ENCODE measurements at places on chromosomes 5 and 9.

- peak; percentile 27 for DNase-seq
Observed at GRCh38 chr9:90343991-90344390, 298.6 kb downstream of the DIRAS2 start.

- no peak for DNase-seq
Observed at GRCh38 chr9:127447416-127448111, 3.6 kb downstream of the RPL12 start.

GRCh38 chr5:132751971-132752580 lies 4.8 kb downstream of the CCNI2 start:
- DNase-seq: no peak

DNA sequence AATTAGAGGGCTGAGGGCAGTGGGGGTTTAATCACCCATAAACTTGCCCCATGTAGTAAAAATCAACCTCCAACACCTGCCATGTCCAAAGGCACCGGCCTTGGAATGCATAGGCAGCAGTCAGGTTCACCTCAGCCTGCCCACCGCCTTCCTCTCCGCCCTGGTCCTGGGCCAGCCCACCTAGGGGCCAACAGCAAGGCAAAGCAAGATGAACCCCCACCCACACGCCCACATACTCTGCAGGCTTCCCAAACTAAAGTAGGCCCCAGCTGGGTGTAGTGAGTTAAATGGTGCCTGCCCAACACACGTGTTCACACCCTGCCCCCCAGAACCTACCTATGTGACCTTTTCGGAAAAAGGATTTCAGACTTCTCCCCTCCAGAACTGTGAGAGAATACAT lies 92.9 kb upstream of the RAI14 start:
- DNase-seq: no peak

- DNase-seq: peak; percentile 70
Observed at GRCh38 chr5:154087260-154087659, 48.5 kb downstream of the MFAP3 start.

DNA sequence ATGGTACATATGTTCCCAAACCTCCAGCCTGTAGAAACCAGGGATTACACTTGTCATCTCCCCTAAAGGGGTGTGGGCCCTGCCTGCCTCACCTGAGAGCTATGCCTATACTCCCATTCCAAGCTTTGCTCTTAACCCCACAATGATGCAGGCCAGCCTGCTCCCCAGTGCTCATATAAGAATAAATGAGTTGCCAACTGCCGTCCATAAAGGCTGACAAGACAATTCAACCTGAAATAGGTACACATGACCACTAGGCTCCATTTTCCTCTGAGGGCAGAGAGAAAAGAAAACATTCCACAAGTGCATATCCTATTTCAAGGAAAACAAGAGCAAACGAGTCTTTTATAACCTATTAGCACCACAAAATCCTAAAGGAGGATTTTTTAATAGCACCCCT lies 28.4 kb downstream of the SKP1 start:
- no peak for DNase-seq

DNA sequence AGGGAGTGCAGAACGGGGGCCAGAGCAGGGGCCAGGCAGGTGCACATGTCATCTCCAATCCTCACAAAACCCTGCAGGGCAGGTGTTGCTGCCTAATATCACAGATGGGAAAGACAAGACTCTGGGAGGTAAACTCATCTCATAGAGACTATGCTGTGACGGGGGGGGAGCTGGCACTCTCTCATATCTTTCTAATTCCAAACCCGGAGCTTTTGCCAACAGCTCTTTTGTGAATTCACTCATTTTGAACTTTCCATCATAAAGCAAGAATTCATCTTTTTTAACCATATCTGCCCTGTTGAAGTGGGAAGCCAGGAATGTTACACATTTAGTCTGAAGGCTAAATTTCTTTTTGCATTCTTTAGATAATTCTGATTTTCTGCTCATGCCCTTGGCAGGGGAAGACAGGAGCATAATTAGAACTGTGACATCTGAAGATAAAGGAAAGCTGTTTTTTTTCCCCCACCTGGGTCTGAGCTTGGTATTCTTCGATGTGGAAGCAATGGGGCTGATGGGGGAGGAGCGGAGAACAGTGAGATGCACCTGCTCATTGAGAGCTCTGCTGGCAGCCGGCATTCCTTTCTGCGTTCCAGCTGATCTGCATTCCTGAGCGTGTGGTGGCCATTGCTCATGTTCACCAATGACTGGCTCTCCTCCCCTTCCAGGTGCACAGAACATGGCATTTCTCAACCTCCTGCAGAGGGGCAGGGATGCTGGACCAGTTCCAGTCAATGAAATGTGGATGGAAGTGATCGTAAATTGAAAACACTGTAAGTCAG lies 159.2 kb downstream of the NSG2 start:
- peak; percentile 87 for DNase-seq

DNA sequence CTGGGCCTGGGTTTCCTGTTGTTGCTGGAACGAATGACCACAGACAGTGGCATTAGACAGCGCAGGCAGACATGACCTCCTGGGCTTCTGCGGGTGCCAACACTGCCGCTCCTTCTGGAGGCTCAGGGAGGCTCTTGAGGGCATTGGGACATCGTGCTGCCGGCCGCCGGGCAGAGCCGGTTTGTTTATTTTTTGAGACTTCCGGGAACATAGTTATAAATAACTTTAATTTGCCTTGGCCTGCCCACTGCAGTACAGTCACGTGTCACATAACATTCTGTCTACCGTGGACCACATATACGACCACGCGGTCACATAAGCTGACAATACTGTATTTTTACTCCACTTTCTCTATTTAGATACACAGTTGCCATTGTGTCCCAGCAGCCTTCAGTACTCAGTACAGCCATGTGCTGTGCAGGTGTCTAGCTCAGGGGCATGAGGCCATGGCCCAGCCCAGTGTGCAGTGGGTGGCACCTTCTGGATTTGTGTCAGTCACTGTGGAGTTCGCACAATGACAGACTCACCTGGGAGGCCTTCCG lies 8.2 kb upstream of the TOR4A start:
- DNase-seq: peak; percentile 83

DNA sequence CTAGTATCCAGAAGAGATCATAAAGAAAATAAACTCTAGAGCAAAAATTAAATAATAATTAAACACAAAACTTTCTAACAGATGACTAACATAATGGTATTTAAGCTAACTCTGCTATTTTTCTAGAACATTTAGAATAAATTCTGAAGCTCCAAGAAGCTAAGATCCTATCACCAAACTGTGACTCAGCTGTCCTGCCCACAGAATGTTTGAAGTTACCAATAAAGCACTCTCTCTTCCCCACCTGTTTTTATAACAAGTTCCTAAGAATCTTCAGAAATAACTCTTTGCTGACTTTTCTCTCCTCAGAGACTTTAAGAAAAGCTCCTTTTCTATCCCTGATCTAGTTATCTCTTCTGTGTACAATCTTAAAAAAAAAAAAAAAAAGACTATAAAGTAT lies 6.0 kb upstream of the EFNA5 start:
- no peak for DNase-seq

DNA sequence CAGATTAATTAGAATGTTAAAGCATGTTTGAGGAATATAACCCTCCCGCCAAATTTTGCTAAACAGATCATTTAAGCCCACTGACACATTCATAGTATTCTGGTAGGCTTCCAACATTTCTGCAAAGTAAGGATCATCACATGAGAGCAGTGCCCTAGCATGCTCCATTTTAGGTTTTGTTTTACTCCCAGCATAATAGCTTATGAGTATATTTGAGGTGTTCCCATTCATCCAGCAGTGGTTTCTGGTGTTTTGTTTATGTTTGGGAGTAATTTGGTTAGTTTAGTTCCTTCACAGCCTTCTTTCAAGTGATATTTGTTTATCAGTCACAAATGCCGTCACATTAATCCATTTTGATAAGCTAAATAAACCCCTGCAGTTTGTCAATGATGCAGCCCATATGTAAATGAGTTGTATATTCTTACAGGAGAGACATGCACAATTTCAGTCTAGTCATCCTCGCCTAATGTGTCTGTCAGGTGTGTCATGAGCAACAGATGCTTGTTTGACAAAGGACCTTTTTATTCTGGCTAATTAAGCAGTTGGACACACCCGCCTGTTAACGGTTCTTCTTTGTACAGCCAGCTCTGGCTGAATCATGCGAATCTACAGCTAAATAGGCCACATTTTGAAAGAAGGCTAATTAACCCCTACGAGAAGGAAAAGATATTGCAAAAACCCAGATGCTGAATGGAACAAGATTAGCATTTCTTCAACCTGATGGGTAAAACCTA lies 124.4 kb downstream of the RFX3 start:
- DNase-seq: peak; percentile 47

DNA sequence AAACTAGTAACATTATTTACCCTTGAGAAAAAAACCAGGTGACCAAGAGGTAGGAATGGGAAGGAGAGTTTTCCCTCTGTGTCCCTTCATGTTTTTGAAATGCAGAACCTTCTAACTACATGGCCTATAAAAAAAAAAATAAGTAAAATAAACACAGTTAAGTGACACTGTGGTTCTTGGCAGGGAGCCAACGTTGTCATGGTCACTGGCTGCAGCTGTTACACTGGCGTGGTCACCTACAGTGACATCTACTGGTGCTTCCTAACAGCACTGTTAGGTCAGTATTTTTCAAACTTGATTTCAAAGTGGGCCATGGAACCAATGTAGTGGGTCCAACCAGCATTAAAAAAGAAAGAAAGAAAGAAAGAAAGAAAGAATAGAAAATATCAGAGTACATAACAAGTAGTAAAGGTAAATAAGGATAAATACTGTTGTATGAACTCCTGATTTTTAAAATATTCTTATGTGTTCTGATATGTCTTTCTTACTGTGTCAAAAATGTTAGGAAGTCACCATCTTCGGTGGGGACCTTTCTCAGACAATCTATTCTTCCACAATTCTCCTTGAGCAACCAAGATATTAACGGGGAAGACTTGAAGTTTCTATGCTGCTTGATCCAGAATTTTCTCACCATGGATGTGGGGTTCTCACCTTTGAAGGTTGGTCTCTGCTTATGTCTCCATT lies 59.1 kb upstream of the PJA2 start:
- DNase-seq: peak; percentile 91

GRCh38 chr5:76367623-76368371 lies 35.3 kb upstream of the IQGAP2 start:
- peak; percentile 14 for DNase-seq

GRCh38 chr9:133114886-133115603 lies 6.0 kb downstream of the RALGDS start:
- no peak for DNase-seq

- no peak for DNase-seq
Observed at GRCh38 chr9:7828334-7828733, 28.8 kb upstream of the DMAC1 start.

- DNase-seq: no peak
Observed at GRCh38 chr9:4066120-4066519, 233.7 kb downstream of the GLIS3 start.

GRCh38 chr9:110399983-110400382 lies 62.3 kb upstream of the TXNDC8 start:
- peak; percentile 52 for DNase-seq

DNA sequence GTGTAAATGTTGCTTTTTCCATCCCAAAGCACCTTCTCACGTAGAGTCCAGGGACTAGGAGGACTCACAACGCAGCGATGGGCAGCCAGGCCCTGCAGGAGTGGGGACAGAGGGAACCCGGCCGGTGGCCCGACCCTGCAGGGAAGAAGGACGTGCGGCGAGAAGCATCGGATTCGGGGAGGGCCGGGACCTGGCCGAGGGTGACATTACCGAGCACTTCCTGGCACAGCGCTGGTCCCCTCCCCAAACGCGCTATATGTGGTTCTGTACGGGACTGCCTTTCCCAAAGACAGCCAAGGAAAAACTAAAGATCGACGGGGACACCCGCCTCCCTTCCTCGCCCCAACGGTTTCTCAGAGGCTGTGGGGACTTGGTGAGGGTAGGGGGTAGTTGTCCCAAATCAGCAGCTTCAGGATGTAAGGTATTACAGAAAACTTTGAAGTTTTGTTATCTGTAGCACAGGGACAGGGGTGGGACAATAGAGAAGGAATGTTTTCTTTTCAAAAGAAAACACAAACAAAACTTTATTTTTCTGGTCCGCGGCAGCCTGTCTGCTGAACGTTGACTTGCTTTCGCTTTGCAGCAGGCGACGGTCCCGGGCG lies 887 bp upstream of the MAP3K1 start:
- DNase-seq: no peak

GRCh38 chr9:124272118-124272517 lies 14.4 kb downstream of the NEK6 start:
- no peak for DNase-seq

DNA sequence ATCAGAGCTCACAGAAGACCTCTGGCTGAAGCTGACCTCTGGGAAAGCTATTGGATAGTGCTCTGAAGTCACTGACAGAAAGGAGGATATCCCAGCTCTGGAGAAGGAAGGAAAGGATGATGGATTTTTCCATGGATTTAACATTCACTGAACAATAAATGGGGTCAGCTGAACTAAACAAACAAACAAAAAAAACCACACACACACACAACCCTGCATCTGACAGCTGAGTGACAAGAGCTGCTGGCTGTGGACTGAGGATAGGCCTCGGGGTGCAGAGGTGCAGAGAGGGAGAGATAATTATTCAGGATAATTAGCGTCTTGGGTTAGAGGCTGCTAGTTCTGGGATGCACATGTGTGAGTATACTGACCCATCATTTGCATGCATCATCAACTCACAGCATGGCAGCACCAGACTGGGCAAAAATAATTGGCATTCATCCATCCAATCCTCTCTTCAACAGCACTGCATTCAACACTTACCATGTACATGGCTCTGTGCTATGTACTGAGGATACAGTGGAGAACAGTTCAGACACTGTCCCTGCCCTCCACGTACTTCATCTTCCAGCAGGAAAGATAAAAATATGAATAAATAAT lies 131.4 kb upstream of the TRIM32 start:
- no peak for DNase-seq

GRCh38 chr9:112529316-112529715 lies 42.7 kb downstream of the KIAA1958 start:
- no peak for DNase-seq

DNA sequence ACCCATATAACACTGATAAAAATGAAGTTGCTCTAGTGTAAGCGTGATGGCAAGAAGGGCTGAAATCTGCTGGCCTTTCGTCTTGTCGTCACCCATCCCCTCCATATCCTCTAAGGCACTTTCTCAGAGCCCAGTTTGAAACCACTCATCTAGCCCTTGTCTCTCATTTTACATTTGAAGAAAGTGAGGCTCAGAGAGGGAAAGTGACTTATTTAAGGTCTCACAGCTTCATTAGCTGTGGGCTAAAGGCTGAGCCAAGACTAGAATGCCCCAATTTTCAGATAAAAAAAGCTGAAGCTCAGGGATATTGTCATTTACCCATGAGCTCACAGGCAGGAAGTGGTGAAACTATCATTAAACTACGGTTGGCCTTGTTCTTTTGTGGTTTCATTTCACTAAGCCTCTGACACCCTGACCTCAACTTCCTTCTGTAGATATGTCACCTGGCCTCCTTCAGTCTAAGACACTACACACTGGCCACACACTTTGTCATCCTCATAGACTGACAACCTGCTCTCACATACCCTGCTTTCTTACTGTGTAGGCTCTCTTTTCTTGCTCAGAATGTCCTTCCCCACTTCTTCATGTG lies 176.7 kb upstream of the DMAC1 start:
- DNase-seq: peak; percentile 52

- DNase-seq: no peak
Observed at GRCh38 chr9:7963026-7963425, 163.4 kb upstream of the DMAC1 start.
